Immature natural killer cell (primary cell): ENCODE measurements at places on chromosomes 3 and 15.

- no peak for DNase-seq
Measured at GRCh38 chr15:74191798-74192197, 10.8 kb downstream of the STRA6 start.

- no peak for DNase-seq
Measured at GRCh38 chr3:63390710-63391230, 112.7 kb downstream of the SYNPR start.

GRCh38 chr3:58664611-58665010 lies 2.0 kb downstream of the FAM3D start:
- no peak for DNase-seq

GRCh38 chr3:111859061-111859973 lies at the start of gene PHLDB2:
PHLDB2 (plus strand) TSS chr3:111859265; CDS start chr3:111884078, 24,813 bp downstream.
- DNase-seq: peak; percentile 76

- no peak for DNase-seq
Measured at GRCh38 chr15:99232740-99233139, 16.6 kb downstream of the TTC23 start.

GRCh38 chr15:85854345-85855097 lies 59.8 kb upstream of the KLHL25 start:
- DNase-seq: peak; percentile 35

GRCh38 chr15:38084289-38084688 lies 149.8 kb downstream of the TMCO5A start:
- DNase-seq: peak; percentile 43

DNA sequence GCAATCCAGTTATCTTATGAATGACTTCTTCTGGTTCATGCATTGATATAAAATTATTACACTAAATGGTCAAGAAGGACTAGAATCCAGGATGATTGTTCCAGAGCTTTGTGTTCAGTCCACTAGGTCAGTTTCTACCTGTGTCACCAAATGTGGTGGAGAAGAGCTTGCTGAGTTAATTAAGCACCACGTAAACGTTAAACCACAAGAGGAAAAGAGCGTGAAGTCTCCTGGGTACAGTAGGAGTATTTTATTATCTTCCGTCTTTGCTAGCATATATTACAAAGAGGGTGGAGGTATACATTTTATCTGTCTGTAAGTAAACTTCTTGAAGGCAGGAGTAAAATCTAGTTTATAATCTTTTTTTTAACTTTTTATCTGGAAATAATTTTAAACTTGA lies 23.5 kb downstream of the CHP1 start:
- no peak for DNase-seq

DNA sequence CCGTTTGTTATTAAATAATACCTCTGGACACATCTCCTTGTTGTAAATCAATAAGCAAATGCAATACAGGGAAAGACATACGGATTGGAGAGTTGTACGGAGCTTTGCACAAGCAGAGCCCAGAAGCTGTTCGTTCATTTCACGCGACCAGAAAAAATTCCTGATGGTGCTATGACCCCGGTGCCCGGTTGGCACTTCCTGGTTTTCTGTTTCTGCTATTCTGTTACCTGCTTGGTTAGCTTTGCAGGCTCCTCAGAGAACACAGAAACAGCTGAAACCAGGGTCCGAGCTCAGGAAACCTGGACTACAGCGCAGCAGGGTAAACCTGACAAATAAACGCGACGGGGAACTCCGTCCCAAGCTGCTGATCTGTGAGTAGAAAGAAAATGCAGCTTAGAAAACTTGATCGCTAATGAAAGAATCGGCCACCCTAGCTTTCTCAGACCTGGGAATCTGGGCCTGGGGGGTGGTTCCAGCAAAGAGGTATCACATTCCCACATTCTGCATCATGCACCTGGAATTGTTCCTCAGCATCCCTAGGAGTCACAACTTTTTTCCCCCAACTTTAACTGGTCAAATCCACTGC lies 845 bp downstream of the CNTN3 start:
- DNase-seq: no peak

GRCh38 chr3:36095238-36095637 lies 285.1 kb upstream of the STAC start:
- no peak for DNase-seq

- DNase-seq: no peak
Measured at GRCh38 chr3:55514962-55515361, 27.9 kb upstream of the WNT5A start.

DNA sequence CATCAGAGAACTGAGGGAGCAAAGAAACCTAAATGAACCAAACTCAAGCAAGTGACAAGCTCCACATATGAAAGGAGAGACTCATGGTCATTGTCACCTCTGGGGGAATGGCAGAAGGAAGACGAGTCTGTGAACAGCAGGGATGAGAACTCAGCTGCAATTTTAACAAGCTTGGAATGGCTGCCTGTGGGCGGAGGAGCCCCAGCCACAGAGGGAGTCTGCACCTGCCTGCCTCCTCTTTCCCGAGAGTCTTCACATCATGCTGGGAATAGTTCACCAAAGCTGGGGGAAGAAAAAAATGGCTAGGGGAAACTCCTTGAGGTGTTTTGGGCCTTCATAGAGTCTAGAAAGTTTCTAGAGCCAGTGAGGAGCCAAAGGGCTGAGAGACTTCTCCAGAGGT lies 21.3 kb upstream of the BHLHE40 start:
- no peak for DNase-seq

GRCh38 chr3:11558002-11558401 lies 85.7 kb downstream of the VGLL4 start:
- no peak for DNase-seq

DNA sequence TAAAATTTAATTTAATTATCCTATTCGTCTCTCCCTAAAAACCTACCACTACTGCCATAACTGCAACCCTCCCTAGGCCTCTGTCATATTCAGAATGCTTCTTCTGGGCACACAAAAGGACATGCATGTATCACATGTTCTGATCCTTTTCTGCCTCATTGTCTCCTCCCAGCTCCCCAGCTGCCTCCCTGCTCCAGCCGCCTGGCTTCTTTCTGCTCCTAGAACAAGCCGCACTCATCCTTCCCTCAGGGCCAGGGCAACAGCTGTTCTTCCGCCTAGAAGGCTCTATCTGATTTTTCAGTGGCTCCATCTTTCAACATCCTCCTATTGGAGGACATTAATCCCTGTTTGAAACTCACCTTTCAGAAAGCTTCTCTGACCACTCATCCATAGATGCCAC lies 38.6 kb downstream of the TMED3 start:
- DNase-seq: no peak
